ENCODE measurements at places on chromosomes 1 and 21.
A peak's percentile ranks its signal among the peaks of the same experiment; 100 is the strongest.

- no peak for DNase-seq
Observed at GRCh38 chr1:187474336-187474735, 645.6 kb downstream of the PLA2G4A start.

- DNase-seq = no peak
Observed at GRCh38 chr1:27609210-27609555, 5.2 kb upstream of the AHDC1 start.

DNA sequence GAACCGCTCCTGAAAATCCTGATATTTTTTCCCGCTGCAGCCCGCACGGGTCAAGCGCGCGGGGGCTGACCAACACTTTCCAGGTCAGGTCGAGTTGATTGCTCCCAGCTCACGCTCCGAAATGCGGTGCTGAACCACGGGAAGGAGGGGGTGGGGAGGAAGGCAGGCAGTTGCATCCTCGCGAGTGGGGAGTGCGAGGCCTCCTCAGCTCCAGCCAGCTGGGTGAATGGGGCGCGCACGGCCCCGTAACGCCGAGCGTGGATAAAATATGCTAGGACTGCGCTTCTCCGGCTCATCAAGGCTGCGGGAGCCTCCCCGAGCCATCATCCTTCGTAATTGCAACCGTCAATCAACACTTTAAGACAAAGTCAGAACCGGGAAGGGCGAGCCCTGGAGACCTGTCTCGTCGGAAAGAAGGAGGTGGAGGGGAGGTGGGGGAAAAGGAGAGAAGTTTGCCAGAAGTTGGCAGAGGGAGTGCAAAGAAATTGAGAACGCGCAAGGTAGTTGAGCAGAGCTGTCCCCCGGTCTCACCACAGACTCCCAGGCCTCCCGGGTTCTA lies 8.0 kb downstream of the NR5A2 start:
- DNase-seq = no peak

GRCh38 chr21:35840197-35840799 lies 220.0 kb downstream of the SETD4 start:
- peak; percentile 46 for DNase-seq

GRCh38 chr1:3821004-3821403 lies 24.7 kb upstream of the LRRC47 start:
- DNase-seq = no peak

DNA sequence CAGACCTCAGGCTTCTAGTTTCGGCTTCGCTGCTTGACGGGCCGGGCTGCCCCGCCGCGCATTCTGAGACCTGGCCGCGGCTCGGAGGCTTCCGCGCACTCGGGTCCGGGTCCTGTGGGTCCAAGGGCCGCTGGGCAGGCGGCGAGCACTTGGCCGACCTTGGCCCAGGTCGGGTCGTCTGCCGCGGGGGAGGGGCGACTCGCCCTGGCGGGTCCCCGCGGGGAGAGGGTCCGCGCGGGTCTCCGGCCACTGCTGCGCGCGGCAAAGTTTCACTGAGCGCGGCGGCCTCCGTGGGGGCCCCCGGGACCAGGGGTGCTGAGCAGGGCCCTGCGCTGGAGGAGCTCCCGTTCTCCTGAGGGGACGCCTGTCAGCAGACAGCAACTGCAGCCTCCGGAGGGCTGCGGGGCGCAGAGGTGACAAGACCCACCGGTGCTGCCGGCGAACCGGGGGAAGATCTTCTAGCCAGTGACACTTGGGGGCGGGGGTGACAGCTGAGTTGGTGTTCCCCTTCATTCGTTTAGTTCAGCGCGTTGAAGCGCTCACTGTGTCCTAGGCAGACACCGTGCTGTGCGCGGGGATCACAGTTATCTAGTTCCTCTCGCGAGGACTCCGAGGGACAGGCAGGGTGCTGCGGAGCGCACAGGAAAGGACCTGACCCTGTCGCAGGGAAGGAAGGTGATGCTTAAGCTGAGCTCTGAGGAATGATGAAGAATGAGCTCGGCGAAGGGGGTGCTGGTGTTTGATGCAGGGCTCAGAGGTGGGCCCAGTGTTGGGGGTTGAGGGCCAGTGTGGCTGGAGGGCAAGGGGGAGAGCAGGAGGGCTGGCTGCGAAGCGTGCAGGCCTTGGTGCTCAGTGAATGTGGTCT lies 725 bp downstream of the MTFR1L start:
- peak; percentile 43 for DNase-seq

- no peak for DNase-seq
Observed at GRCh38 chr1:85484716-85485115, 19.8 kb upstream of the DDAH1 start.
